ENCODE measurements at places on chromosomes 4 and X. TPM values are rescaled to one million over a fixed set of nuclear protein-coding genes. Genes with fewer than 3 reads are reported as not detected.

GRCh38 chr4:142418697-142419096, 427.4 kb downstream of the INPP4B start:
- no peak overlapping the region for H3K4me3 ChIP-seq
- no peak overlapping the region for H3K27ac ChIP-seq
- no peaks in the 10 kb centered on the region for H3K36me3 ChIP-seq
- no peaks in the 10 kb centered on the region for H3K27me3 ChIP-seq
- no peaks in the 10 kb centered on the region for H3K4me1 ChIP-seq

DNA sequence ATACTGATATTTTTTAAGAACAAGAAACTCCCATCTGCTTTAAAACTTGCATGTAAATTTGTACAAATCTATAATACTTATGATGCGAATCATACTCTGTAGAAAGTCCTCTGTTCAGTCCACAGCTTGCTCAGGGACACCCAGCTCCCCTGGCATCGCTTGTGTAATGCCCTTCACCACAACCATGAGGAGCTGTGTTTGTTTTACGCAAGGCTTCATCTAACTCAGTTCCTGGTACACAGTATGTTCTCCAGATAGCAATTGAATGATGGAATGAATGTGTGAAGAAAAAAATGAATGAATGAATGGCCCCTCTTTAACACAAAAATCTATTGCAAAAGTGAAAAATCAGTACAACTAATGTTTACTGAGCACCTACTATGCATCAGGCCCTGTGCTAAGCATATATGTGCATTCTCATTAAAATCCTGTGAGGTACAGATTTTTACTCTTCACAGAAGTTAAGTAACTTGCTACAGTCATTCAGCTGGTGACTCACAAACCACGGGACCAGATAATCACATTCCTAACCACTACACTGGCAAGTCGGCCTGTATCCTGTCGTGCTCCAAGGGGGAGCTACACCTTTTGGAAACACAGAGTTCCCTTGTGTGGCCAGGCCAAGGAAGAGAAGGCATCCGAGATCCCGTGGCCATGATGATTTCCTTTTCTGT, 58.7 kb upstream of the KDR start:
- no peaks in the 10 kb centered on the region for H3K36me3 ChIP-seq
- peak overlapping the region; percentile 33 for H3K27ac ChIP-seq
- H3K4me1 ChIP-seq: no peaks in the 10 kb centered on the region

- H3K4me1 ChIP-seq: no peaks in the 10 kb centered on the region
- DNase-seq: no peak
These were observed 22.9 kb downstream of the FAT1 start for GRCh38 chr4:186700746-186701145.

GRCh38 chr4:75137302-75137701, 204.4 kb downstream of the PARM1 start:
- no peak for DNase-seq
- H3K4me1 ChIP-seq: no peaks in the 10 kb centered on the region
- H3K27ac ChIP-seq: no peak overlapping the region
- no peak overlapping the region for H3K4me3 ChIP-seq
- no peaks in the 10 kb centered on the region for H3K27me3 ChIP-seq

DNA sequence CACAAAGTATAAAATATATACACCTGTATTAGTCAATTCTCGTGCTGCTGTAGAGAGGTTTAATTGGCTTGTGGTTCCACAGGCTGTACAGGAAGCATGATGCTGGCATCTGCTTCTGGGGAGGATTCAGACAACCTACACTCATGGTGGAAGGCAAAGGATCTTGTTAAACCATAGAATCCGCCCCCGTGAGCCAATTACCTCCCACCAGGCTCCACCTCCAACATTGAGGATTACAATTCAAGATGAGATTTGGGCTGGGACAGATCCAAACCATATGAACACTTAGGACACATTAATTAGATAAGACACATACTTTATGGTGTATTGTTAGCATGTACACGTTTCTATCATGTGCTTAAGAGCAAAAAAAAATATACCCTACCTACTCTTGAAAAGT, 22.1 kb upstream of the SORBS2 start:
- H3K4me3 ChIP-seq: no peak overlapping the region
- no peaks in the 10 kb centered on the region for H3K36me3 ChIP-seq
- no peak overlapping the region for H3K27ac ChIP-seq
- DNase-seq: no peak
- peaks cover under 1% of the 10 kb centered on the region for H3K4me1 ChIP-seq

DNA sequence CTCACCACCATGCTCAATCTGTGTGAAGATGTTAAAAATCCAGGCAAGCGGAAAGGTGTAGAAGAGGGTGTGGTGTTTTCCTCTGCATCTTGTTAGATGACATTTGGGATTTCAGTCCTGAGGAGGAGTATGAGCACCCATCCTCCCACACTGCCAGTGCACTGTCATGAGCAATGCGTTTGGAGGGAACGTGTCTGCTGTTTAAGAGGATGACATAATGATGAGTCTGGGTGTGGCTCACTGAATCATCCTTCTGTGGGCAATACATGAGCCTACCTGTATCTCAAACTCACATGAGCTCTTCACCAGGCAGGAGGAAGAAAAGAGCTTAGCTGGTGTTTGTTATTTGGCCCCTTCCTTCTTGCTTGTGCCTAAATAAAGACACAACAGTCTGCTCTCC, 67.9 kb upstream of the ARX start:
- no peaks in the 10 kb centered on the region for H3K27me3 ChIP-seq
- no peak overlapping the region for H3K27ac ChIP-seq
- DNase-seq: no peak
- no peaks in the 10 kb centered on the region for H3K4me1 ChIP-seq
- H3K36me3 ChIP-seq: no peaks in the 10 kb centered on the region
- no peak overlapping the region for H3K4me3 ChIP-seq

GRCh38 chrX:26138274-26138673, at the start of gene MAGEB18:
TSS of gene MAGEB18 (plus strand) at chrX:26138343. CDS start at chrX:26138986, 643 bp downstream.
- H3K36me3 ChIP-seq: no peaks in the 10 kb centered on the region
- H3K4me1 ChIP-seq: no peaks in the 10 kb centered on the region
- no peak for DNase-seq
- H3K4me3 ChIP-seq: no peak within 1 kb of the TSS
- no peaks in the 10 kb centered on the region for H3K27me3 ChIP-seq

GRCh38 chr4:147693218-147693617, 9.3 kb upstream of the PRMT9 start:
- no peaks in the 10 kb centered on the region for H3K4me1 ChIP-seq
- no peak overlapping the region for H3K4me3 ChIP-seq
- DNase-seq: no peak
- no peak overlapping the region for H3K27ac ChIP-seq

DNA sequence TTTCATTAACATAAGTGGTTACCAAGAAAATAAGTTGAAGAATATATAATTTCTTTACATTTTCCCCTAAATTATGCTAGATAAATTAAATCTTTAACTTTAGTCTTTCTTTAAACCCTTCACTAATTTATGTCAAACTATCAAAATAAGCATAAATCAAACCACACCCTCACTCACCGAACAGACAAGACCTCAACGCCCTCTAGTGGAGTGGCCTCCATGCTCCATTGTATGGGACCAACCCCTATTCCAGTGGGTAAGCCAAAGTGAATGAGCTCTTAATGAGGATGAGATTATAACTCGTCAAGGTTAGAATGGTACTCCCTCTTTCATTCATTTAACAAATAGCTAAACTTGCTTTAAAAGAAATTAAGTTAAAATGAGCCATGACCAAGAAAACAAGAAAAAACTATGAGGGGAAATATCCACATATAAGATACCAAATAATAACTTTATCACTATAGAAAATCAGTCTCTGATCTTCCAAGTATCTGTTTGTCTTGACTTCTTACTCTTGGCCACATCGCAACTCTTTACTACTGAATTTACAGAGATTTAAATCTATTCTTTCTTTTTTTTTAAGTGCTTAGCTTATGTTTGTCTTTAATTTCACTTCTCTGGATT, 15.6 kb upstream of the BBS12 start:
- H3K36me3 ChIP-seq: no peaks in the 10 kb centered on the region
- DNase-seq: no peak
- no peaks in the 10 kb centered on the region for H3K4me1 ChIP-seq
- no peak overlapping the region for H3K27ac ChIP-seq
- H3K27me3 ChIP-seq: no peaks in the 10 kb centered on the region

DNA sequence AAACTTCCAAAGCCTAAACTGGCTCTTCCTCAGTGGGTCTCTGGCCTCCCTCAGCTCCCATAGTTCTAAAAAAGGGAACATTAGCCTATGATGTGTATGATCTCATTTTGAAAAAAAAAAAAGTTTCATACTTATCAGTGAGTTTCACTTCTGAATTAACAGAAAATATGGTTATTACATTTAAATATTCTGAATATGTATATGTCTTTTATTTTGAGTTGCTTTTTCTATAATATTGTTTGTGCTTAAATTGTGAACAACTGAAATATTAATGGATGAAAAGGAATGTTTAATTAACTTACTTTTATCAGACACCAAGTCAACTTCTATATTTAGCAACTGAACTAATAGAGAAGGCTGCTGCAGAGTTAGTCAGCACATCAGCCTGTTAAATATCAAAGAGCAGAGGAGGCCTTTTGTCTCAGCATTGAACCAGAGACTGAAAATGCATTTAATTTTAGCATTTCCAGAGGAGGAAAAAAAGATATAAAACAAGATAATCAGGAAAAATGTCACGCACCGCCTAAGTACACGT, 20.4 kb upstream of the FHL1 start:
- H3K27ac ChIP-seq: no peak overlapping the region
- DNase-seq: no peak
- H3K36me3 ChIP-seq: no peaks in the 10 kb centered on the region
- no peaks in the 10 kb centered on the region for H3K27me3 ChIP-seq
- H3K4me3 ChIP-seq: no peak overlapping the region
- no peaks in the 10 kb centered on the region for H3K4me1 ChIP-seq

DNA sequence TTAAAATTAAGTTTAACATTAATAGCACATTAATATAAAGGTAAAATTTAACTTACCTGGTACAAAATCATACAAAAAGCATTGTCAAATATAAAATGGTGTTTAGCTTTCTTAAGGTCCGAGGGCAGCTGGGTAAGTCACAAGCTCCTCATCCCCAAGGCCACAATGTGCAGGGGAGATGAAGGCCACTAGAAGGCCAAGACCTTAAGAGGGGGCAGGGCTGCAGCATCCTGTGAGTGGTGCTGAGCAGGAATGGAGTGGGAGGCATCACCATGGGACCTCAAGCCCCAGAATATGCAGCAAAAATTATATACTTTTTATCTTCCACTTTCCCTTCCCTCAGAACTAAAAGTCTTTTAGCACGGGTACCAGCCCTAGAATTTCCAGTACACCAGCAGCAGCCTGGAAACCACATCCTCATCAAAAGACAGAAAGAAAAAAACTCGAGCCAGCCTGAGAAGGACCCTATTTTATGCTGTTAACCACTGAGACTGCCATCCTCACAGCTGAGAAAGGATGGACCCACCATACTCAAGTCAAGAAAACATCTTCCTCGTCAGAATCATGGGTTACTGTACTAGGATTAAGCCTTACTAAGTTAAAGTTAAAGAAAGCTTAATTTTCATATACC, 13.0 kb upstream of the RHOXF2 start:
- no peak for DNase-seq
- no peak overlapping the region for H3K27ac ChIP-seq
- no peaks in the 10 kb centered on the region for H3K4me1 ChIP-seq
- H3K36me3 ChIP-seq: no peaks in the 10 kb centered on the region
- H3K27me3 ChIP-seq: no peaks in the 10 kb centered on the region

DNA sequence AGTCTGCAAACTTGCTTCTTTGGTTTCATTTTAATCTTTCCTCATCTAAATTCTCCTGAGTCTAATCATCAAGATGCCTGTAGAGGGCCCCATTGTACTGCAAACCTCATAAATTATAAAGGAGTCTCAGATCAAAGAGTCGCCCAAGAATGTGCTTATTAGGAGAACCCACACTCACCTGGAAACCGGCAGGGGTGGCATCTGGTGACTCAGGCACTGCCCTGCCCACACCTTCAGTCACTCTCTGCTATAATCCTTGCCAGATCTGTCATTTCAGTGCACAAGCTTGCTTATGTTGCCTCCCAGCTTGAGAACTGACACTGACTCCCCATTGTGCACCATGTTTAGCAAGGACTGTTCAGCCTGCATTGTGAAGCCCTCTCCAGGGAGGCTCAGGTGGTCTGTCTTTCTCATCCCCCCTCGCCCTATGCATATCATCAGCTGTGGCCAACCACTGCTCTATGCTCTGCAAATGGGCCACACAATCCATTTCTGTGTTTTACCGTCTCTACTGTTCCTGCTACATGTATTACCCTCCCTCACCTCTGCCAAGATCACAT, 12.4 kb downstream of the EPGN start:
- H3K27me3 ChIP-seq: peaks cover 4% of the 10 kb centered on the region
- H3K27ac ChIP-seq: no peak overlapping the region
- H3K4me3 ChIP-seq: no peak overlapping the region

- no peaks in the 10 kb centered on the region for H3K27me3 ChIP-seq
- DNase-seq: no peak
- no peak overlapping the region for H3K27ac ChIP-seq
- no peaks in the 10 kb centered on the region for H3K36me3 ChIP-seq
- H3K4me1 ChIP-seq: no peaks in the 10 kb centered on the region
These were observed 87.7 kb downstream of the NAP1L3 start for GRCh38 chrX:93585661-93586060.

DNA sequence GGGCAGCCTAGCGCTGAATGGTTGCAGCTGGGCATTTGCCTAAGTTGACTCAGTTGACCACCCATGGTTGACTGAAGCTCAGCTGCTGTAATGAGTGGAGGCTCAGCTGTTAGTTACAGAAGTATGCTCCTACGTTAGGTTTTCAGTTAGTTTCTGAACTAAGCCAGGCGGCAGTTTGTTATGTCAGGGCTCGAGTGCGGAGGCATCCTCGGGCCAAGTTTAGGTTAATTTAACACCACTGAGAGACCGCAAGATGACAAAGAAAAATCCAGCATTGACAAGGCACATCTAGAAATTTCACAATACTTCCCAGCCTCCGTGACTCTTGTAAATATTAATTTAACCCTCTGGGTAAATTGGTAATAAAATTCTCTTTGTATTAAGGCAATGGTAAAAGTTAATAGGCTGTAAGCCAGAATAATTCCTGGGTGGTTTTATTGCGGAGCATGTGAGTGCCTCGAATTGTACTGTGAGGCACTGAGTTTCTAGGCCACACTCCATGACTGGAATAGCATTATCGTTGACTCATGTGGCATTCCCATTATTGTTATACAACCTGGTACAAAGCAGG, 33.1 kb upstream of the CDKN2AIP start:
- H3K36me3 ChIP-seq: no peaks in the 10 kb centered on the region
- H3K27ac ChIP-seq: no peak overlapping the region
- no peaks in the 10 kb centered on the region for H3K27me3 ChIP-seq

DNA sequence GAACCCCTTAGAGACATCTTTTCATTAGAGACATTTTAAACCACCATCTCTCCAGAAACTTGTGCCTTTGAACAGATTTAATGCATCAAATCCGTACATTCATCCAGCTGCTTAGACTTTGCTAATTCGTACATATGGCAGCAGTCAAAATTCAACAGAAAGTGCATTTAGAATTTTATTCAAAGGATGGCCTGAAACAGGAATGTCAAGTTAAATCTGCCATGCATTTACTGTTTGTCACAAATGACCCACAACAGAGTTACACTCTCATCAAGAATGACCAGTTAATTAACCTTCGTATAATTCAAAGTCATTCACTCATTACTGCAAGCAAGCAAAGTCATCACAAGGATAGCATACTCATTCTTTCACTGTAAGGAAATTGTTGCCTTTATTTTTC, 284.3 kb downstream of the SLC7A11 start:
- no peak for DNase-seq
- no peaks in the 10 kb centered on the region for H3K27me3 ChIP-seq
- H3K27ac ChIP-seq: no peak overlapping the region
- H3K36me3 ChIP-seq: no peaks in the 10 kb centered on the region

GK gene
- 48.3 TPM for total RNA-seq

TMPRSS11F gene
- total RNA-seq: not detected

KLKB1 gene
- total RNA-seq: 1.5 TPM

CLDN22 gene
- not detected for total RNA-seq

KLB gene
- total RNA-seq: 0.87 TPM

MGARP gene
- 0.75 TPM for total RNA-seq
